ENCODE measurements at places on chromosomes 5 and 9.

DNA sequence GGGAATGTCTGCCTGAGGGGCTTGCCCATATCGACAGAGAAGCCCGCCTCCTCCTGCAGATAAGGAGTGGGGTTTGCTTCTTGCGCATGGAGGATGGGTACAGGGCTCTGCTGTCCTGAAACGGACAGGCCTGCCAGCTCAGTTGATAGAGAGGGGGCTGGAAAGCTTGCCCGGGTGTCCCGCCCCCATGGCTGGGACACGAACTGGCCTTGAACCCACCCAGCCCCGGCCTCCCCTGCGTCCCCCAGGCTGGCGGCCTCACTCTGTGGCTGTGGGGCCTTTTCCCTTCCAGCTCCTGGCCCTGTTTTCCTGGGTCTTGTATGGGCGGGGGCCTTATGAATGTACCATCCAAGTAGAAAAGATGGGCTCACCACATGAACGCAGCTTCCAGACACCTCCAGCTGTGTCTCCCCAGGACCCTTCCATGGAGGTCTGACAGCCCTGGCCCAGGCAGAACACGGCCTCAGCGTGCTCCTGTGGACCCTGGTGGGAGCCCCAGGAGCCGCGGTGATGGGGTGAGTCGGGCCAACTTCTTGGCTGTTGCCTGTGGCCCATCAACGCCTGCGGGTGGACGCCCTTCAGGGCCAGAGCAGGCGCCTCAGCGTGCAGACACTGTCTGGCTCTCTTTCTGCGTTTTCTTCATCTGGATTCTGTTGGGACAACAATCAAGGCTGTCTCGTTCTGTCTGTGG lies 15.9 kb upstream of the SLC2A6 start:
- DNase-seq = no peak

DNA sequence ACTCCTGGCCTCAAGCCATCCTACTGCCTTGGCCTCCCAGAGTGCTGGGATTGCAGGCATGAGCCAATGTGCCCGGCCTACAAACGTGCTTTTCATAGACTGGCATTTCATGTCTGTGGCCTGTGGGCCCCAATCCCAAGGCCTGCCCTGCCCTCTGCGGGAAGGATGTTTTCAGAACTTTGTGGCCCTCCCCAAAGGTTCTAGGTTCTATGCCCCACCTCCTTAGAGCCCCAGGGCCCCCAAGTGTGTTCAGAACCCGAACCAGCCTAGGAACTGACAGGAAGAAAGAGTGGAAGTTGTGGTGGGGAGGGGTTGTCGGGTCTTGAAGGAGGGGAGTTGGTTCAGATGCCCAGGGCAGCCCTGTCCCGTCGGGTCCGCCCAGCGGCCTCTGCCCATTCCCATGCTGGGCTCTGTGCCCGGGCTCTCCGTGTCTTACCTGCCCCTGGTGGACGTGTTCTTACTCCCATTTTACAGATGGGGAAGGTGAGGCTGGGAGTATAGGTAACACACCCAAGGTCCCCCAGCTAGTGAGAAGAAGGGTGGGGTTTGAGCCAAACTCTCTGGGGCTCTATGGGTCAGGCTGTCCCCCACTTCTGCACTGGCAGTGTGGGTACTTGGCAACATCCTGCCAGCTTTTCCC lies 175.8 kb upstream of the IER5L start:
- no peak for DNase-seq

- no peak for DNase-seq
Observed at GRCh38 chr9:93659044-93659836, 82.9 kb downstream of the PHF2 start.

DNA sequence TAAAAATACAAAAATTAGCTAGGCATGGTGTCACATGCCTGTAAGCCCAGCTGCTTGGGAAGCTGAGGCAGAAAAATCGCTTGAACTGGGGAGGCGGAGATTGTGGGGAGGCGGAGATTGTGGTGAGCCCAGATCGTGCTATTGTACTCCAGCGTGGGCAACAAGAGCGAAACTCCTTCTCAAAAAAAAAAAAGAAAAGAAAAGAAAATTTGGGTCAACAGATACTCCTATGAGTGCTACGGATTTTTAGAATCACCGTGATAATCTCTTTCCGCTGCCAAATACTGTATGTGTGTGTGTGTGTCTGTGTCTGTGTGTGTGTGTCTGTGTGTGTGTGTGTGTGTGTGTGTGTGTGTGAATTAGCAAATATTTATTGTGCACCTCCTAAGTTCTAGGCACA lies 64.4 kb downstream of the ARRDC3 start:
- DNase-seq = no peak

- DNase-seq = peak; percentile 43
Observed at GRCh38 chr5:153632748-153633290, 142.3 kb downstream of the GRIA1 start.

- DNase-seq = no peak
Observed at GRCh38 chr9:36717276-36717675, 144.6 kb downstream of the MELK start.

GRCh38 chr5:9015937-9016270 lies 530.0 kb downstream of the SEMA5A start:
- DNase-seq = no peak

GRCh38 chr5:25002371-25002770 lies 357.6 kb upstream of the CDH10 start:
- no peak for DNase-seq

GRCh38 chr5:51465165-51465564 lies 81.9 kb downstream of the ISL1 start:
- DNase-seq = no peak

DNA sequence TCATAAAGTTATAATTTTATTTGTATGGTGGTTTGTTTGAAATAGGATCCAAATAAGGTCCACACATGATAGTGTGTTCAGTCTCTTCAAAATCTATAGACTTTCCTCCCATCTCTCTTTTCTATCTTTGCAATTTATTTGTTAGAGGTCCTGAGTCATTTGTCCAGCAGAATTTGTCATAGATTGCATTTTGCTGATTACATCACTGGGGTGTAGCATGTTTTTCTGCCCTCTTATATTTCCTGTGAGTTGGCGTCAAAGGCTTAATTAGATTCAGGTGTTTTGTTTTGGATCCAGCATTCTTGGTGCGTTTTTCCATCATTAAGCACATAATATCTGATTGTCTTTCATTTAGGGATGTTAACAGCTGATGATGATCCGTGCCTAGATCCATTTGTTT lies 15.0 kb downstream of the CYFIP2 start:
- DNase-seq = peak; percentile 84

DNA sequence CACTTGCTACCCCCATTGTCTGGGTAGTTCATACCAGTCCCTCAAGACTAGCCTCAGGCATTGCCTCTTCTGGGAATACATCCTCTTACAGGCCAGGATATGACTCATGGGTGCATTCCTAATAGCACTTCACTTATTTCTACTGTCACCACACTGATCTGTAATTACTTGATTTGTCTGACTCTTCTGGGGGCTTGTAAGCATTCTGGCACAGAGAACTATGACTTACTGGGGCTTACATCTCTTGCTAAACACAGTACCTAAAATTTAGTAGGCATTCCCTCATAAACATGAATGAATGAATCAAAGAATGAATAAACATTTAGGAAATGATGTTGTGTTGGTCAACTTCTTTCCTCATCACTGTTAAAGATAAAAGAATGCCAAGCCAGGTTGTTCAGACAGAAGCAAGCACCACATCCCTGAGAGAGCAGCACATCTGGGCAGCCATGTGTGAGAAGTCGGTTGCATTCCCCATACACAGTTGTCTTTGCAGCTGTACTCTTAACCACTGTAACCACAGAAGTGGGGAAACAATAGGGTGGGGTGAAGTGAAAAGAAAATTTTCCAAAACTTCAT lies 27.6 kb downstream of the IL7R start:
- peak; percentile 96 for DNase-seq

DNA sequence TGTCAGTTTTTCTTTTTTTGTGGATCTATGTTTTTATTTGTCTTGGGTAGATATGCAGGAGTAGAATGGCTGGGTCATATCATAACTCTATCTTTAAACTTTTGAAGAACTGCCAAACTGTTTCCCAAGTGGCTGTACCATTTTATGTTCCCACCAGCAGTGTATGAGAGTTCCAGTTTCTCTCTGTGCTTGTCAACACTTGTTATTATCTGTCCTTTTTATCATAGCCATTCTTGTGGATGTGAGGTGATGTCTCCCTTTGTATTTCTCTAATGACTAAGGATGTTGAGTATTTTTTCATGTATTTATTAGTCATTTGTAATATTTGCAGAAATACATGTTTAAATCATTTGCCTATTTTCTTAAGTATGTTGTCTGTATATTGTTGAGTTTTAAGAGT lies 17.4 kb upstream of the FAT2 start:
- no peak for DNase-seq

GRCh38 chr5:108629779-108630528 lies 117.7 kb upstream of the FER start:
- no peak for DNase-seq

GRCh38 chr5:80865551-80865950 lies 94.6 kb upstream of the RASGRF2 start:
- DNase-seq = peak; percentile 78

DNA sequence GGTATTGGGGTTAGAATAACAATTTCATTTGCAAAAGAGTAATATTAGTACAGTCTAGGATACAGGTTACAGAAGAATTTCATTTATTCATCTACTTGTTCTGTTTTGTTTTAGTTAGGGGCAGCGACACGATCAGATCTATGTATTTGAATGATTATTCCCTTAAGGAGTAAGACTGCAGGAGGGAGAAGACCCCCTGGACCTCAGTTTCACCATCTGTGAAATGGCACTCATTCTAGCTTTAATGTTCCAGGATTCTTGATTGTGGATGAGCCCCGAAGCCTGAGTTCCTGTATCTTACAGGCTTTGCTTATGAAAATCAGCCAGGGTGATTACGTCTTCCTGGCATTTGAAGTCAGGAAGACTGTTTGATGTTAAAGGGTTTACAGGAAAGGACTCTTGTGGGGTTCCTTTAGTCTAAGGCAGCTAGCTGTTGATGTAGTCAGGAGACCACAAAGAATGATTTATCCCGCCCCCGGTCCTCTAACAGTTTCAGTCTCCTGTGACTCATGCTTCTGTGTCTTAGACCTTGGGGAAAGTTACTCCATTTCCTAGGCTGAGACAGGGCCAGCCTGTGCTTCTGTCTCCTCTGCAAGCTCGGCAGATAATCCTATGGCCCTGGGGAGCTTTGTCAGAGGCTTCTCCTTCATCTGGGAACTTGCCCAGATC lies 11.5 kb downstream of the SMIM3 start:
- peak; percentile 99 for DNase-seq

- DNase-seq = no peak
Observed at GRCh38 chr5:22651355-22651754, 201.8 kb downstream of the CDH12 start.

DNA sequence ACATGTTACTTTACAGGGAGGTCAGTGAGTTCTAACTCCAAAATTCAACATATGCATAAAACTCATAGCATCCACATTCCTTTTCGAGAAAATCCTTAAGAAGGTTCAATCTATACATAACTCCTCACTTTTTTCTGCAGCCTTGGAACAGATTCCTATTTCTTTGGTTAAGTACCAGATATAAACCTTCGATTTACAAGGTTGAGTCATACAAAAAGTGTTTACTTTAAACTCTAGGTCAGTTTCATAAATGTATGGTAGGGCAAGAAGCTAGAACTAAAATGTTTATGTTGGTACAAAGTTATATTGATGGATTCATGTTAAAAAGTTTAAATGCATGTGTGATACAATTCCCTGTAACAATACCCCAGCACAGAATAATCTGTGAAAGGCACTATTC lies 19.4 kb downstream of the CDKN2AIPNL start:
- DNase-seq = no peak

DNA sequence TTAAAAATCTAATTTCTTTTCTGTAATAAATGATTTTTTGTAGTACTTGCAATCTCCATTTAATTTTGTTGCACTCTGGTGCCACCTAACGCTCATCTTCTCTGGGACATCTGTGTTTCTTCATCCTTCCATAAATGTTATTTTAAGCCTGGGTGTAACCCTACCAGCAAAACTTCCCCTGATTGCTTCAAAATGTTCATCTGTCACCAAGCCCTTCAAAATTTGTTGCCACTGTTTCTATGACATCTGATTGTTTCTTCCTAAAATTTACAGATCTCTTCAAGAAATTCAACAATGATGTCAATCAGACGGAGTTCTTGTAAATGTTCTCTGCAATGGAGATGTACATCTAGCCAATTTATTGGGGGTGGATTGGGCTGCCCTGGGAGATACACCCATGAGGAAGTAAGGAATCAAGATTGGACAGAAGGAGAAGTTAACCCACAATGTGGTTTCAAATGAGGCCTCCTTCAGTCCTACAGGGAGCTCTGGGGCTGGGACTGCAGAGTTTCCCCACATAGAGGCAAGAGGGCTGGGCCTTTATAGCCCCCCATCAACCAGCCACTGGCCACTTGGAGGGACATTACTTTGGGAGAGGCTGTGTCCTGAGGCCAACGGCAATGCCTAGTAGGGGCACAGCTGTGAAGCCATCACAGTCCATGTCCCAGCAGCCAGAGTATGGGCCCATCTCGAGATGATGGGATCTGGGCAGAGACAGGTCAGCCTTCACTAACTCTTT lies 23.3 kb downstream of the MCTP1 start:
- peak; percentile 33 for DNase-seq

- no peak for DNase-seq
Observed at GRCh38 chr9:70147196-70147595, 103.5 kb downstream of the MAMDC2 start.

- DNase-seq = no peak
Observed at GRCh38 chr5:57042524-57042931, 90.6 kb upstream of the MIER3 start.

- no peak for DNase-seq
Observed at GRCh38 chr9:76605321-76605900, 146.4 kb downstream of the GCNT1 start.

DNA sequence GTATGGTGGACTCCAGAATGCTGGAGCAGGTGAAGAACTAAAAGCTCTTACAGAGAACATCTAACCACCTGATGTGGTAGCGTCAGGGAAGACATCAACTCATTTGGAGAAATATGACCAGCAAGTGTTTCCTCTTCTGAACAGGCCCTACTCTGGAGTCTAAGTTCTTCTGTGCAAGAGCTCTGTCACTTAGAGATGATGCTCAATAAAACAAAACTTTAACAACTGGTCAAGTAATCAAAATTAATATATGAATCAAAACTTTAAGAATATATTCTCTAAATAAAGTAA lies 85.8 kb downstream of the CYFIP2 start:
- DNase-seq = no peak

DNA sequence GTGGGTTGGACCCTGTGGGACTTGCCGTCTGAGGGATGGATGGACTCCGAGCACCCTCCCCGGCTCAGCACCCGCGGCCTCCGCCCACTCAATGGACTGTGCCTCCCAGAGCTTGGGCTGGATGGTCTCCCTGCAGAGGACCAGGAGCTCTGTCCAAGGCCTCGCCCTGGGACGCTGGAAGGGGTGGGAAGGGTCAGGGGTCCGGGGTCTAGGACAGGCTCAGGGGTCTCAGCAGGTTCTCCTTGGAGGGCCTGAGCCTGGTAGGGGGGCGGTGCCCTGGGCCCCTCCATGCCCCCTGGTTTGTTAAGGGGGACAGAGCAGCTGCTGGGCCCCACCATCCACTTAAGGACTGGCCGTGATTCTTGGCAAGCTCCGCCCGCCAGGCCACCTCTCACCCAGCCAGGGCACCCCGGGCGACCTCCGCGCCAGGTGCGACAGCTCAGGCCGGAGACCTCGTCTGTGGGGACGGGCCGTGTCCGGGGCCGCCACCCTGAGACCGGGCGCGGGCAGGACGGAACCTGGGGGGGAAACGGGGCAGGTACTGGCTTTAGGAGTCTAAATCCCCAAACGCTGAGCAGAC lies 29.2 kb downstream of the EXOC3 start:
- no peak for DNase-seq

All from fibroblast of skin of abdomen (primary cell).